ENCODE measurements at places on chromosomes 7 and 10. TPM values are rescaled to one million over a fixed set of nuclear protein-coding genes. Genes with fewer than 3 reads are reported as not detected.

Gene ZNF239
- 0.45 TPM for total RNA-seq

Gene TMEM273
- 12.5 TPM for total RNA-seq

Gene ARF5
- total RNA-seq = 135 TPM

Gene VAX1
- not detected for total RNA-seq

Gene HOXA4
- not detected for total RNA-seq

Gene PIK3AP1
- 1.1 TPM for total RNA-seq

Gene FKBP9
- 0.33 TPM for total RNA-seq

Gene CYP26C1
- 0.12 TPM for total RNA-seq

Gene CDK1
- 127 TPM for total RNA-seq

Gene HOXA13
- not detected for total RNA-seq

Gene AP5Z1
- 71.3 TPM for total RNA-seq

Gene TMEM196
- not detected for total RNA-seq

Gene PTPRE
- 25.6 TPM for total RNA-seq

Gene MYL7
- total RNA-seq = not detected

Gene LOXL4
- total RNA-seq = not detected

Gene SDK1
- 0.10 TPM for total RNA-seq

Gene GAD2
- total RNA-seq = not detected

Gene CALHM1
- 0.21 TPM for total RNA-seq

Gene SPDYE6
- total RNA-seq = not detected

Gene IDI2
- total RNA-seq = not detected

Gene GRM8
- not detected for total RNA-seq

Gene SPDYE3
- total RNA-seq = not detected

Gene TRDMT1
- total RNA-seq = 17.2 TPM

Gene BUB3
- total RNA-seq = 224 TPM

Gene NKX1-2
- not detected for total RNA-seq

Gene LEP
- not detected for total RNA-seq

Gene APBB1IP
- 92.2 TPM for total RNA-seq

Measured in activated CD4-positive, alpha-beta T cell treated with anti-CD3 and anti-CD28 coated beads, Interleukin-2, amount 10 ng/mL, durations not matched to agents 7 days and 5 days (primary cell).